ENCODE measurements at places on chromosomes 6 and 20. TPM values are rescaled to one million over a fixed set of nuclear protein-coding genes. Genes with fewer than 3 reads are reported as not detected.

- DNase-seq = no peak
Measured at GRCh38 chr20:41553142-41553879, 64.9 kb downstream of the CHD6 start.

DNA sequence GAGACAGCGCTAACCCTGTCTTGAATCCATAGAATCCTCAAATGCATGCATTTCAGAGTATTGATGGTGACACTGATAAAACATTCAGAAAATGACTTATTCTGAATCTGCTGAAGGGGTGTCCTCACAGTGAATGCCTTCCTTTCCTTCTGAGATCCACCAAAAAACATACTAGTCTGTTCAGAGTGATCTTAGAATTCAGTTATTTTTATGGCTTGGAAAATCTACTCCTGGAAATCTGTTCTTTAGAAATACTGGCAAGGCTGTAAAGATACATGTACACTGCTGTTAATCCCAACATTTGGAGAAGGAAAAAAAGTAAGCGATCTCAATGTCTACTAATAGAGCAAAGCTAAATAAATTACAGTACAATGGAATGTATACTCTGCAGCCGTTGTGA is 672.6 kb upstream of the AGPAT4 start:
- DNase-seq = no peak

- peak; percentile 72 for DNase-seq
Measured at GRCh38 chr20:38692436-38693411, 31.6 kb upstream of the SLC32A1 start.

The RSPH4A gene
- not detected for total RNA-seq

The CCM2L gene
- total RNA-seq = 21.5 TPM

All from Caki2 (cell line).